ENCODE measurements at places on chromosomes 16 and 17.

GRCh38 chr17:45341533-45342158, 24.8 kb upstream of the MAP3K14 start:
- no peak for DNase-seq

DNA sequence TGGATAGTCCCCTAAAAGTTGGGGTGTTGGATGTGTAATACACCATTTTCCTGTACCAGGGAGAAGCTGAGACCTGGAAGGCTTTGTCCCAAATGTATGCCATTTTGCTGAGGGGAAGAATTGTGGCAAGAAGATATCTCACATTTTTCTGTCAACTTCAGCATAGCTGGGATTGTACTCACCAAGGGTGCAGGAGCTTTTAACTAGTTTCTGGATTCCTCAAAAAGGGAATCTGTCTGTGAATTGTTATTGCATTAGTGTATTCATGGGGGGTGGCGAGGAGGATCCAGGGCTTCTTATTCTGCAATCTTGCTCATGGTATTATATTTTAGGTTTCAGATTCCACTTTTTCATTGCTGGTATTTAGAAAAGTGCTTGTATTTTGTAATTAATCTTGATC, 208.2 kb upstream of the MYOCD start:
- no peak for DNase-seq

DNA sequence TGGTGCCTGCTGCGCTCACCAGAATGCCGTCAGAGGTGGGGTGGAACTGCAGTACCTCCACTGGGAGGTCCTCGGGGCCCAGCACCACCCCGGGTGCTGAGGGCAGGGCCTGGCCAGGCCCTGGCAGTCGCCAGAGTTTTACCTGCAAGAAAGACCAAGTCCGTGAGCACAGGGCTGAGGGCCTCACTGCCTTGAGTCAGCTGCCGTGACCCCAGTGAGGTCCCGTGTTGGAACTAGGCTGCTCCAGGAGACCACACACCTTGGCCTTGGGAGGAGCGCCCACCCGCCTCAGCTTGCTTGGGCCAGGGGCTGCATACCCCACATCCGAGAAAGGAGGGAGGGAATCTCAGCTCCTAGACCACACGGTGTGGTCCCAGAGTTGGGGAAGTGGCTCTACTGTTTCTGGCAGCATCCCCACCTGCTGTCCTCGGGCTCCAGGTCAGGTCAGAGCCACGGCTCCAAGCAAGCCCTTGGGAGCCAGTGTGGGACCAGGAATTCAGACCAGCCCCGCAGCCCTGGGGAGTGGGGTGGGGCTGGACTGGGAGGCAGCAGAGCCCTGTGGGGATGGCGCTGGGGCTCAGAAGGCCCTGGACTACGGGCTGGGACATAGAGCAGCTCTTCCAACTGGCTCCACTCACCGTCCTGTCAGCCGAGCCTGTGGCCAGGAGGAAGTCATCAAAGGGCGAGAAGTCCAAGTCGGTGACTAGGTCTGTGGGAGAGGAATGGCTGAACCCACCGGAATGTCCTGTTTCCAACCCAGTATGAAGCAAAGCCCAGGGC, 8.7 kb downstream of the CORO7 start:
- no peak for DNase-seq

DNA sequence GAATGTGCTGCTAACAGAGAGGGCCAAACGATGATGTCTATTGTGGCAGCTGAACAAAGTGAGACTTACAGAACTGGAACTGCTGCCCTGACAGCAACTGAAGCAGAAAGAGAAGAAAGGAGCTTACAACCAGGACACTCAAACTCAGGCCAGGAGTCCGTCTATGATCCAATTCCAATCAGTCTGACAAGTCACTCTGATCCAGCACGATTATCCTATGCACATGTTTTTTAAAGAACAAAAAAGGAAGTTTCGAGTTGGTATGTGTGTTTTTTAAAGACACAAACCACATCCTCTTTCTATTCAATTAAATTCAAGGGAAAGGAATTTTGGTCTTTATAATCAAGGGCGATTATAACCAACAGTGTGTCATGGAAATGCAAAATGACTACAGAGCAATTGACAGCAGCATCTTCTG, 42.4 kb upstream of the MTMR4 start:
- no peak for DNase-seq

DNA sequence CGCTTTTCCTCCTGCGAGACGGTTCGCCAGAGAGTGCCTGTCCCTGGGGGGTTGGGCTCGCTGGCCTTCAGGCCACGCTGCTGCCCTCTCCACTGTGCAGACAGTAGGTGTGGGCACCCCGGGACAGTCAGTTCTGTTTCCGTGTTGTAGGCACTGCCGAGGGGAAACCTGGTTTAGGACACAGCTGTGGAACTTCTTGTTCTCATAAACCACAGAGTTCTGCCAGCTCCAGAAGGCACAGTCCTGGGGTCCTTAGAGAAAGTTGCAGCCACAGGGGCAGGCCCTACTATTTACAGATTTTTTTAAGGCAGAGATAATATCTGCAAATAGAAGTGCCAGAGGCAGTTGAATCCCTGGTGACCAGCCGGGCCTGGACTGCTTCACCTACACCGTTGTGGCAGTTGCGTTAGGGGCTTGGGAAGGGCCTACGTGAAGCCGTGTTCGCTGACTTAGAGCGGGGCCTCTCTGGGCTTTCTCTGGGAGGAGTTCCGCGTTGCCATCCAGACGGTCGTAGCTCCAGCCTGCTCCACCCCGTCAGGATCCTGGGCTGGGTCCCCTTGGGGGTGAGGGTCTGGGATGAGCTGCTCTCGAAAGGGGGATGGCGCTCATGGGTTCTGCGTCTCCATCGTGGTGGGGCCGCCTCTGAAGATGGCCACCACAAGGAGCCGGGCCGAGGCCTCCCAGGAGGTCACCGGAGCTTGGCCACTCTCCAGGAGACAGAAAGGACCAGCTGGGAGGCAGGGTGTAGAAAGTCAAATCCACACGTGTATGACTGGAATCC, 126.3 kb downstream of the BANP start:
- no peak for DNase-seq

- DNase-seq, result no peak
Measured at GRCh38 chr17:16931318-16932060, 40.4 kb downstream of the TNFRSF13B start.

DNA sequence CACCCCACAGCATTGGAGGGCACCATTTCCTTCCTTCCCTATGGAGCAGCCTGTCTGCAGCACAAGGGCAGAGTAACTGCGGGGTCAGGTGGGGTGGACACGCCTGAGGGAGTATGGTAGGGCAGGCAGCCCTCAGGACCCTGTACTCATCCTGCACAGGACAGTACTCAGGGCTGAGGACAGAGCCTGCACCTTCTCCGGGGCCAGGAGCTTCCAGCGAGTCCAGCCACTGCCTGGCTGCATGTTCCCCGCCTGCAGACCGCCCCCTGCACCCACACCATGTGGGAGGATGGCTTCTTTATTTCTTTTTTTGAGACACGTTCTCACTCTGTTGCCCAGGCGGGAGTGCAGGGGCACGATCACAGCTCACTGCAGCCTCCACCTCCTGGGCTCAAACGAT, 47.6 kb upstream of the CDC42EP4 start:
- no peak for DNase-seq

- peak; percentile 11 for DNase-seq
Measured at GRCh38 chr16:48101069-48101674, 54.6 kb downstream of the ABCC12 start.

- no peak for DNase-seq
Measured at GRCh38 chr17:1714980-1715802, 5.0 kb upstream of the TLCD2 start.

DNA sequence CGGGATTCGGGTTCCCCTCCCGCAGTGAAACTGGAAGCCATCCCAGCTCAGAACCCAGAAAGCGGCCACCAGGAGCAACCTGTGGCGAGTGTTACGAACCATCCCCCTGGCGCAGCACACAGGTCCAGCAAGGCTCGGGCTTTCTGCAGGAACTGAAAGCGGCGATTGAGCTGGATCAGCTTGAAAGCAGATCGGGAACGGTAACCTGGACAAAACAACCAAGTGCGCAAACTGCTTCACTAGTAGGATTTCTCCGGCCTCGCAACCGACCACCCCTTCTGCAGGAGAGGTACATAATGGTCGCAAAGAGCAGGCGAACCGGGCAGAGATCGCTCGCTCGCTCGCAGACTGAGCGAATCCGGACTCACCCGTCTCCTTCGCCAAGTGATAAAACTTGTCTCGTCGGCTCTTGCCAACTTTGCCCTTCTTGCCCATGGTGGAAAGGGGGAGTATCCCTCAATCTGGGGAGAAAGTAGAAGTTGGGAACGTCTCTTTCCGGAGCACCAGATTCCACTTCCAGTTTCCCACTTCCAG, 696 bp upstream of the PSMC5 start:
- no peak for DNase-seq

GRCh38 chr16:68529931-68530701, 9.0 kb upstream of the ZFP90 start:
- peak; percentile 84 for DNase-seq

- no peak for DNase-seq
Measured at GRCh38 chr16:4452674-4453073, 21.8 kb downstream of the NMRAL1 start.

GRCh38 chr17:43530288-43531081, 15.7 kb downstream of the ETV4 start:
- no peak for DNase-seq

GRCh38 chr16:30510376-30510938, 15.9 kb downstream of the ZNF768 start:
- no peak for DNase-seq

DNA sequence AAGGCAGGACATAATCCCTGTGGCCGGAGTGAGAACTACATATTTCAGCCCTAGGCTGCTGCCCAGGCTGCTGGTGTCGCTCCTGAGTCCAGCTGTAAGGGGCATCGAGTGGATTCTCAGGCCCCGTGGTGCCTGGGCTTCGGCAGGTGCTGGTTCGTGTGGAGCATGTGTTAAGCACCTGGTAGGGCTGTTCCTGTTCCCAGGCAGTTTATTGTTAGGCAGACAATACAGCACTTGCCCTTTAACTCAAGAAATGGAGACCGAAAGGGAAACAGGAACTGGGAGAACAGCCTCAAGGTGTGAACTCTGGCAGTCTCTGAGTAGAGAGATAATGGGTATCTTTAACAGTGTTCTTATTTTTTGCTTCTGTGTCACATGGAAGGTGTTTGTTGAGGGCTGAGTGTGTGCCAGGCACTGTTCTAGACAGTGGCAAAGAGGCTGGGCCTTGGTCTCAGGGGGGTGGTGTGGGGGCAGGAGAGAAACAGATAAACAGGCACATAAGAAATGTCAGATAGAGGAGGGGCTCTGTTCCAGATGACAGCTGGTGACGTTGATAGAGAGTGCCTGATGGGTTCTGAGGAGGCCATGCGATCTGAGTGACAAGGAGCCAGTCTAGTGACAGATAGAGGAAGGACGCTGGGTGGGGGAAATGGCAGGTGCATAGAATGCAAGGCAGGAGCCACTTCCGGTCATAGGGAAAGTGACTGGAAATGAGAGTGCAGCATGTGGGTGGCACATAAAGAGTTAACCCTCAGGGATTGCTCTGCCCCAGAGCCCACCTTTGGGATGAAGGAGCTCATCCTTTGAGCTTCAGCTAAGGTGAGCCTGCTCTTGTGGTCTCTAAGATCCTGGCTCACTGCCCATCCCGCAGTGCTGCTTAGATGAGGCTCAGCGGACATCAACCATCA, 33.8 kb downstream of the EPN2 start:
- no peak for DNase-seq

GRCh38 chr16:8962393-8963009, 1.2 kb downstream of the USP7 start:
- DNase-seq, result peak; percentile 24

GRCh38 chr17:73003487-73003886, 89.0 kb downstream of the SLC39A11 start:
- DNase-seq, result no peak

DNA sequence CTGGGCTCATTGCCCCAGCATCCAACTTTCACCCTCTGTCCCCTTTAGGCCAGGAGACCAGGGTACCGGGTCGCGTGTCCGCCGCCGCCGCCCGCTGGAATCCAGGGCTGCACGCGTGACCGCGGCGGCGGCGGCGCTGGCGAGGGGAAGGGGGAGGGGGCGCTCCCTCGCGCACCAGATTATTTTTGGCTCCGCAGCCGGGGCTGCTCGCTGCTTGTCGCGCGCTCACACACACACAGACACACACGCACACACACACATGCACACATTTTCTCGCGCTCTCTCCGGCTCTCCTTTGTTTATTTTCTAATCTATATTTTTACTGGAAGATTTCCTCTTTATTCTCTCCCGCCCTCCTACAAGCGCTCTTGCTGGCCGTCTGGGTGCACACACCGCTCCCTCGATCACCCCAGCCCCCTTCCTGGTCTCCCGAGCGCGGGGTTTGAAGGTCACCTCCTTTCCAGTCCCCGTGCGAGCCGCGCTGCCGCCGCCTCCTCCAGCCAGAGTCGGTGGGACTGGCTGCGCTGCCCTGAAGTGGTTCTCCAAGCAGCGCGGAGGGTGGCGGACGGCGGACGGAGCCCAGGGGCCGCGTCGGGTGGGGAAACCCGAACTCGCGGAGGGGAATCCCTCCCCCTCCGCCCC, 921.4 kb upstream of the EEF2KMT start:
- no peak for DNase-seq

- DNase-seq, result no peak
Measured at GRCh38 chr16:22614271-22614947, 103.7 kb downstream of the NPIPB5 start.

GRCh38 chr16:14180481-14180944, 109.4 kb downstream of the MRTFB start:
- no peak for DNase-seq

- DNase-seq, result no peak
Measured at GRCh38 chr17:28097254-28097653, 54.8 kb downstream of the NLK start.

DNA sequence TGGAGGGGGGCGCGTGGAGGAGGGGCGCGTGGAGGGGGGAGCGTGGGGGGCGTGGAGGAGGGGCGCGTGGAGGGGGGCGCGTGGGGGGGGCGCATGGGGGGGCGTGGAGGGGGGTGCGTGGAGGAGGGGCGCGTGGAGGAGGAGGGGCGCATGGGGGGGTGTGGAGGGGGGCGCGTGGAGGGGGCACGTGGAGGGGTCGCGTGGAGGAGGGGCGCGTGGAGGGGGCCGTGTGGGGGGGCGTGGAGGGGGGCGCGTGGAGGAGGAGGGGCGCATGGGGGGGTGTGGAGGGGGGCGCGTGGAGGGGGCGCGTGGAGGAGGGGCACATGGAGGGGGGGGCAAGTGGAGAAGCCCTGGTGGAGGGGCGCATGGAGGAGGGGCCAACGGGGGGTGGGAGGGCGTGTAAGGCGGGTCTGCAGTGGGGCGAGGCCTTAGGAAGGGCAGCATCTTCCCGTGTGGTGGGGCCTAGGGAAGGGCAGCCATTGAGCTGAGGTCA, 7.3 kb downstream of the MSLN start:
- no peak for DNase-seq

GRCh38 chr17:67452681-67453554, 75.8 kb downstream of the PITPNC1 start:
- DNase-seq, result no peak

DNA sequence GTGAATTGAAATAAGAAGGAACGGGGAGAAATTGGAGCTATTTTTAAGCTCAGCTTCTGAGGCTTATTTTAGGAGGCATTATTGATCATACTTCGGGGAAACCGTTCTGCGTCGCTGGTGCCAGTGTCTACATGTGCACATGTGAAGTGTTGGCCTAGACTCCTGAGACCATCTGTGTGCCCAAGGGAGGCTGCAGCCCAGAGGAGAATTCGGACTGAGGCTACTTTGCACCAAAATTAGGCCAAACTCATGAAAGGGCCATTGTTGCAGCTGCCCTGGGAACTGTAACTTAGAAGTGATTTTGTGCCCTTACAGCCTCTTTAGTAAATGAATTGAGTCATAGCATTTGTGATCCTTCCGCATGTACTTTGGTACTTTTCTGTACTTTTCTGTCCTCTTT, 102.0 kb upstream of the NOL11 start:
- no peak for DNase-seq

Measured in stimulated activated CD4-positive, alpha-beta T cell treated with anti-CD3 and anti-CD28 coated beads, Interleukin-1b, Interleukin-23, amount 100 ng/mL, for 1 hour (primary cell).